Forelimb muscle (tissue), 1 donor: ENCODE measurements at places on chromosomes 2 and 18. TPM values are rescaled to one million over a fixed set of nuclear protein-coding genes. Genes with fewer than 3 reads are reported as not detected.

DNA sequence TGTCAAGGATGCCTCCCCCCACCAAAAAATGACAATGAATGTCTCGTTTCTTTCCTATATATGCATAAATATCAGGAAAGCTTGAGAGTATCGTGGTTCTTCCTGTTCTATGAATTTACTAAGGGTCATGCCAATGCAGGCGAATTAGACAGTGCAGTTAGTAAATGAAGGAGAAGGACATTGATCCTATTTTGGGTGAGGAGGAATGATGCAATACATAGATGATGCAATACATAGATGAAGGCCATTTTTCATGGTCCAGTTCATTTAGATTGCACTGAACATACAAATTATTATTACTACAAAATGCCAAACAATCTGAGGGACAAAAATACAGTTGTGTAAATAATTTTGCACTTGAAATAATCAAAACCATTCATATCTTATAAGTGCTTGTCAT, 1265.0 kb downstream of the LRP1B start:
- no peak for DNase-seq

- no peak for DNase-seq
These were observed 79.3 kb downstream of the NABP1 start for GRCh38 chr2:191757208-191757607.

GRCh38 chr2:71788601-71789240, 335.4 kb downstream of the DYSF start:
- no peak for DNase-seq

GRCh38 chr18:55529581-55529980, 58.4 kb downstream of the TCF4 start:
- DNase-seq = no peak

- DNase-seq = no peak
These were observed 154.9 kb upstream of the ARHGAP28 start for GRCh38 chr18:6574631-6575030.

GRCh38 chr2:226215902-226216503, 583.6 kb downstream of the IRS1 start:
- DNase-seq = no peak

GRCh38 chr2:58967736-58968135, 726.6 kb upstream of the FANCL start:
- no peak for DNase-seq

GRCh38 chr2:111037128-111037527, 83.6 kb upstream of the BCL2L11 start:
- DNase-seq = no peak

DNA sequence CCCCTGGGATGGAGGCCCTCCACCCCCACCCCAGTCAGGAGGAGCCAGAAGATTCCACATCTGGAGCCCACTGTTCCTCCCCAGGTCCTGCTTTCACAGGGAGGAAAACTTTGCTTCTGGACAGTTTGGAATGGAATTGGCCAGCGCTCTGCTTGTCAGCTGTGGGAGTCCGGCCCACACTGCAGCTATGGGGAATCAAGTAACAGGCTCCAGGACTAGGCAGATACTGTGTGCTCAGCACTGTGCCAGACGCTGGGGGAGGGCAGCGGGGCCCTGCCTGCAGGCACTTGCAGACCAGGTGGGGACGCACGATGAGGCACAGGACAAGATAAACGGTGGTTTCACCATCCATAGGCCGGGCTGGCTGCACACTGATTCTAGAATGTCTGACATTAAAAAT, 114.0 kb downstream of the STPG4 start:
- DNase-seq = no peak

DNA sequence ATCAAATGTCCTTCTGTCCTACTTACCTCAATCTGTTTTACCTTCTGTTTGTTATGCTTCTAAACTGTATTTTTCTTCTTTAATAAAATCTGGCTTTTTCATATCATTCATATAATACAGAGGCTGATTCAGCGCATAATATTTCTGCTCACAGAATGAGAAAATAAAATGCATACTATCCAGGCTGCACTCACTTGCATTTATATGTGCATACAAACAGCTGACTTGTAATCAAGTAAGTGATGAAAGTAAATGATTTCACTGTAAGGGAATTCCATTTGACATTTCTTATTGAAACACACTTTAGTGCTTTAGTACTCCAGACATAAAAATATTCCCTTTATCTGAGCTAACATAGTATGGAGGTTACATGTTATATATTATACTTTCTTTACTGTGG, 75.3 kb upstream of the PROKR1 start:
- DNase-seq = no peak

- no peak for DNase-seq
These were observed 83.7 kb downstream of the TANC1 start for GRCh38 chr2:159052157-159052601.

DNA sequence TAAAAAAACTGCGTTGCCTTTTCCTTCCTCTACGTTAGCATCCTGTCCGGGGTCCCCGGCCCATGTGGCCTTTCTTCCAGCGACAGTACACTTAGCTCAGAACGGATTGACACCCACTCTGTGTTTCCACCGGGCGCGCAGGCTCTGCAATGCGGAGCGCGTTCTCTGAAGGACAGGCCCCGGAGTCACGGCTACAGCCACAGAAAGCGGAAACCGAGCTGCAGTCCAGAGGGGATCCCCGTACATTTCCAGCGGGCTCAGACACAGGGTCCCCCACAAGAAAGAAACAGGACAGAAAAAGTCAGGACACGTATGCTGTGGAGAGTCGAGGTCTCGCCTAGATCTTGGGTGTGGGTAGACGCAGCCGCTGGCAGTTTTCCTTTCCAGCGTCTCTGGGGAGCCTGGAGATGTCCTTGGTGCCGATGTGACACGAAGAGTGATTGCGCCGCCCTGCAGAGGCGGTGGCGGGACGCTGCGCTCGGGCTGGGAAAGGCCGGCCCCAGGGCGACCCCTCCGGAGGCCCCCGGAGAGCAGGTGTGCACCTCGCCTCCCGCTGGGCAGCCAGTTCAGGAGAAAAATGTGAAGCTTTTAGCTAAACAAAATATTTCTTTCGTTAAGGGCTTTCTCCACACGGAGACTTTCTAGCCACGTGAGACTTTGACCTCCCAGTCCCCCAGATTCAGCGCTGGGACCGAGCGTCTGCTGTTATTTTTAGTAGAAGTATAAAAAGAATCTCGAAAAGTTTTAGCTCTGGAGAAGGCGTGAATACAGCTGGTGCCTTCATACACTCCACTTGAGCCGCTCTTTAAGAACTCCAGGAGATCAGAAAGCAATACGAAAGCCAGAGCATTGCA, 1.3 kb upstream of the ACKR3 start:
- no peak for DNase-seq

GRCh38 chr2:48398285-48399002, 131.5 kb upstream of the STON1 start:
- DNase-seq = no peak

DNA sequence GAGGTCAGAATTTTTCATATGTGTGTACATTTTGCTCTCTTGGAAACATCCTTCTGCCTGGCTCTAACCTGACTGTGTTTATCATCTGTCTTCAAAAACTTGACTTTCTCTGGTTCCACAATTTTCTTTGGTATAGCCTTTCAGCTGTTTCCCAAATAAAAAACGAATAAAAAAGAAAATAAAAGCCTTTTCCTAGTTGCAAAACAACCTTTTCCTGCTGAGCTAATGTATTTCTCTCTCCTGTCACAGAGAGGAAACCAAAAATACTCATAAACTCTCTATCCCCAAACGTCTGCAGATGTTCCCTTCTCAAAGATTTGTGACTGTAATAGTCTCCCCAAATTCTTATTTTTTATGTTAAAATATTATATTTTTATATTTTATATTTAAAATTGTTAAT, 505.3 kb upstream of the SLC39A10 start:
- DNase-seq = no peak

DNA sequence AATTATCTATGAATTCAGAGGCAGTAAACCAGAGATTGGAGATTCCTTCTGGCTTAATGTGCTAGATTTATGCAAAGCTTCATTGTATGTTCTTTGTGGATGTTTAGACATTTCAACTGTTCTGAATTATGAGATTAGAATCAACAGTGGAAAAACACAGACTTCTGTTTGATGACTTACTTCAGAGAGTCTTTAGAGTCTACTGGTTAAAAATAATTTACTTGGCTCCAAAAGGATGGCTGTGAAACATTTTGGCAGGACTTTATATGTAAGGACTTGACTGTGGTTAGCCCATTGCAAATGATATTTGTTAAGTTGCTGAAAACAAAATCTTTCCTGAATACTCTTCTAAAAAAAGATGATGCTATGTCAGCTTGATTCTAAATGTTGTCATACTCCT, 25.5 kb upstream of the LRRC30 start:
- no peak for DNase-seq

DNA sequence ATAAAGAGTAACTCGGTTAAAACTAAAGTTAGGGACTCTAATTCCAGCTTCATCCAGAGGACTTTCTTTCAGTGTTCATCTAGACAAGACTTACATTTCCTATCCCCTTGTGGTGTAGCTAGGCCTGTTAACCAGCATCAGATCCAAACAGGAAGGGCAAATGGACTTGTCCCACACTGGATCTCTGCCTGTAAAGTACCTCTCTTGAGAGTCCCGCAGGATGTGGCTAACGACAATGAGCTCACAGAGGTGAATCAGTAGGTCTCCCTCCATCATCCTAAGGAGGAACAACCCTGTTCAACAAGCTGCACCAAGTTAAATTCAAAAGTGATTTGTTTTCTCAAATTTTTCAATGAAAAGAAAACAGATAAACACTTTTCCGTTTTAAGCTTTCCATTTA, 412.3 kb upstream of the RGPD4 start:
- no peak for DNase-seq

DNA sequence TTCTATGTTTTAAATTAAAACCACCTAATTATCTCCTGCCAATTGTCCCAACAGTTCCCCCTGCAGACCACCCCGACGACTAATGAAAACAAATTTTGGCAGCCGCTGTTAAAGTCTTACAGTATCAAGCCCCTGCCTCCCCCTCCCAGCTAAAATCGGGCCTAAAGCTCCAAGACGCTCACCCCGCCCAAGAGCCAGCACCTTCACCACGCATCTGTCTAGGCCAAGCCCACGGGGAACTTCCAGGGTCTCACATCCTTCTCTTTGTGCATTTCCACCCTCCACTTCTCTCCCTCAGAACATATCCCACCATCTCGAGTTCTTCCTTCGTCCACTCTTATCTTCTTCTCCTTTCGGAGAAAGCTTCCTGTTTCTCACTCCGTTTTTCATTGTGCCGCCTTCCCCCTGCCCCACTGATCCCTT, 445 bp downstream of the PRPF40A start:
- DNase-seq = no peak

DNA sequence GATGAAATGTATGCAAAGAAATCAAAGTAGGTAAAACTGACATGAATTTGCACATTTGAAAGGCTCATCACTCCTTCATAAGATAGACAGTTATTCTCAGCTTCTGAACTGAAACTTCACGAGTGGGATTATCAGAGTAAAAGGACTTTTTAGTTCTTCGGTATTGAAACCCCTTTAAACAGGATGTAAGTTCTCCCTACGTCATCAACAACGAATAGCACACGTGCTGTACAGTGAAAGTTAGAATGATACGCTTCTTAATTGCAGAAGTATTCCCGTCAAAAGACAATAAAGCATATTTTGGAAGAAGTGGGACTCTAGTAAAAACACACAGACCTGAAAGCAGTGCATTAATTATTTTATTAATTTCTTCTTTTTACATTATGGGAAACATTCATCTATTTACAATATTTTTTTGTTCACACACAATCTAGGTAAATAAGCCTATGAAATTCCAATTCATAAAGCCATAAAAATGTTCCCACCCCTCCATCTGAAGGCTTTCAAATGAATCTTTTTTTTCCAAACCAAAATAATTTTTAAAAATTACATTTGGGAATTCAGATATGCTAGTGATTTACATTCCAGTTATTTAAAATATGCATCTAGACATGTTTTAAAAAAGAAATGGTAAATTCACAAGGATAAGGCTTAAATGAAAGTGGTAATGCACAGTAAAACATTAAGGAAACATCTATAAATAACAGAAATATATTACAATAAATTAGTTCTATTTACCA, 45.9 kb downstream of the TGIF1 start:
- no peak for DNase-seq

DNA sequence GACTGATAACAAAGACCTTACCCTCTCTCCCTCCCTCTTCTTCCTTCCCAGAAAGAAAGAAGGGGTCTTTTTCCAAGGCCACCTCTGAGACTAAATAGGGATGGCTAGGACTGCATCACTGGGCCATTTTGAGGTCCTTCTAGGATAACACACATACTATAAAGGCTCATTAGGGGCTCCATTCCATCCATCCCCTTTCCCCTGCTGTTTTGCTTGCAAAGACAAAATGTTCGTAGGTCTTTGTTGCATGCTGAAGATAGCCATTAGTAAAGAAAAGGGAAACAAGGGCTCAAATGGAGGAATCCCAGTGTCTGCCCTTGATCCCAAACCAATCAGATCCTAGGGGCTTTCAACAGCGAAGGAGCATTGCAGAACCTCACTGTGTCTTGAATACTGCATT, 344.3 kb downstream of the CYP26B1 start:
- DNase-seq = no peak

- DNase-seq = no peak
These were observed 34.8 kb upstream of the TMEM177 start for GRCh38 chr2:119644186-119644585.

The ATP6V1B1 gene
- polyA plus RNA-seq = 2.1 TPM

The DSG2 gene
- 4.9 TPM for polyA plus RNA-seq

The DPP10 gene
- 0.32 TPM for polyA plus RNA-seq

The EFR3B gene
- polyA plus RNA-seq = 5.9 TPM

The SLC11A1 gene
- 0.37 TPM for polyA plus RNA-seq

The ATP6V1C2 gene
- 3.3 TPM for polyA plus RNA-seq

The CERKL gene
- polyA plus RNA-seq = 6.7 TPM

The CHST9 gene
- polyA plus RNA-seq = 0.23 TPM
